ENCODE measurements at places on chromosomes 5 and 9.

- DNase-seq: no peak
Measured at GRCh38 chr5:117098094-117098493, 523.5 kb upstream of the SEMA6A start.

DNA sequence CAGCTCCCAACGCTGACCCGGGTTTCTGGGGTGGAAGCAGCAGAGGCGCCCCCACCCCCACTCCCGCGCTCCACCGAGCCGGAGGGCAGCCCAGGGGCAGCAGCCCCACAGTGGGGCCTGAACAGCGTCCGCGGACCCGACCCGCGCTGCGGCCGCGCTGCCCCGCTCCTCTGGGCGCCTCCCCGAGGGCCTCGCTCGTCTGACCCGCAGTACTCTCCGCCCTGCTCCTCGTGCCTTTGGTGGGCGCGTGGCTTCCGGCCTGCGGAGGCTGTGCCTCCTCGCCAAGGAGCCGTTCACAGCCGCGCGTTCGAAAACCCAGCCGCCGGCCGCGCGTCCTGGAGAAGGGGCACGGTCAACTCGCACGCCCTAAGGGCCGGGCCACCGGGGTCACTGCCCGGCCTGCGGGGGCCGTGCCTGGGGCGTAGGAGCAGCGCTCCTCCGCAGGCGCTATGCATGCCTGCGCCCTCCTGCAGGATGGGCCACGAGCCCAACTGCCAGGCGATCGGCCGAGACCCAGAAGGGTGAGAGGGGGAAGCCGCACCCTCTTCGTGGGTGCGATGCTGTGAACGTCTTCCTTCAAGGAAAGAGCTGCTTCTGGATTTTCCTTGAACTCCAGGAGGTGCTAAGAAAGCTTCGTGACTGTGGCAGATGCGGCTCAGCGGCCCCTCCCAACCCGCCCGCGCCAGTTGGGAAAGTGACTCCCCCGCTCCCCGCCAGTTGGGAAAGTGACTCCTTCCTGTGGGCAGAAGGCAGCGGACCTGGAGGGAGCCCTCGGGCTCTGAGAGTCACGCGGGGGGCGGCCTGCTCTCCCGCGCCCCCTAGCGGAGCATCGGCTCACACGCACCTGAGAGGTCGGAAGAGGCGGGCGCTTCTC lies 82.7 kb downstream of the HSD17B3 start:
- DNase-seq: peak; percentile 16

GRCh38 chr5:172623313-172623980 lies 17.6 kb upstream of the NEURL1B start:
- no peak for DNase-seq

- no peak for DNase-seq
Measured at GRCh38 chr5:13809921-13810320, 134.6 kb downstream of the DNAH5 start.

- DNase-seq: no peak
Measured at GRCh38 chr5:40273936-40274335, 405.8 kb upstream of the PTGER4 start.

GRCh38 chr5:29262339-29263123 lies 1931.0 kb upstream of the CDH6 start:
- DNase-seq: no peak

GRCh38 chr9:132061526-132061925 lies 18.1 kb downstream of the MED27 start:
- DNase-seq: no peak

DNA sequence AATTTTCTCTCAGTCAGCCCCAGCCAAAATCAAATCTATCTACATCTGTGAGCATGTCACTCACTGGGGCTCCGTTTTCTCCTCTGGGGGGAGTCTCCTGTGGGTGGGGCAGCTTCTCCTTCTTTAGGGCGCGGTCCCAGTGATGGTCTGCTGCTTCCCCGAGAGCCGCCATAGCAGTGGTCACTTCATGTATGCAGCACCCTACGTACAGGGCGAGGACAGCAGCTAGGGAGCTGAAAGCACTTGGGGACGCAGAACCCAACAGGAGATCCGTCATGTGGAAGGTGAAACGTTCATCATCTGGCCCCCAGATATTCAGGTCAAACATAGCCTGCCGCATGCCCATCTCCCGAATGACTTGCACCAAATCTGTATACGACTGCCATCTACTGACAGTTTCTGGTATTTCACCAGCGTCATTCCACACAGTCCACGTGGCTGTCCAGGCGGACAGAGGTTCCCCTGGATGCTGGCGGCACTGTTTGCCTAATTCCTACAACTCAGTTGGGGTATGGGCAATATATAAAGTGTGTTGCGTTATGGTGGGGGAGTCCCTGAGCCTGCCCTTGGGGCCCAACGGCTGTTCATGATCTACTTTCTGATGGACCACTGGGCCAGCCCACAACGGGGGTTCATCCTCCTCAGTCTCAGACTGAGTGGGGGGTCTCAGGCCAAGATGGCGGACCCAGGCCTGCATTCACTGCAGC lies 795.0 kb downstream of the EFNA5 start:
- no peak for DNase-seq

DNA sequence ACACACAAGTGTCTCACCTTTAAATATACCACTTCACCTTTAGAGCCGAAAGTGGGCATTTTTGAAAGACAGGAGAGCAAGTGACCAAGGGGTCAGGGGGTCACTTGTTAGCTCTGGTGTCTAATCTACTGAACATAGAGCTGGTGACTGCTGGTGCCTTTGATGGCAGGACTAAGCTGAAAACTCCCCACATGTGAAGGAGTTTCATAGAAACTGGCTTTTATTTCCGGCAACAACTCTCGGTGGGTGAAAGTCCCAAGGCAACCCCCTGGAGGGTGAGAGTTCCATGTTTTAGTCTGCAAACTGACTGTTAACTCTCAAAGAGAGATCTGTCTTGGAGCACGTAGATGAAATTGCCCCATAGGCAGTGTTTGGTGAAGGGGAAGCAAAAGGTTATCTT lies 466.9 kb downstream of the DMRTA1 start:
- no peak for DNase-seq

- no peak for DNase-seq
Measured at GRCh38 chr5:21654556-21654955, 1198.6 kb downstream of the CDH12 start.

- DNase-seq: no peak
Measured at GRCh38 chr5:115309751-115310370, 13.4 kb upstream of the CCDC112 start.

DNA sequence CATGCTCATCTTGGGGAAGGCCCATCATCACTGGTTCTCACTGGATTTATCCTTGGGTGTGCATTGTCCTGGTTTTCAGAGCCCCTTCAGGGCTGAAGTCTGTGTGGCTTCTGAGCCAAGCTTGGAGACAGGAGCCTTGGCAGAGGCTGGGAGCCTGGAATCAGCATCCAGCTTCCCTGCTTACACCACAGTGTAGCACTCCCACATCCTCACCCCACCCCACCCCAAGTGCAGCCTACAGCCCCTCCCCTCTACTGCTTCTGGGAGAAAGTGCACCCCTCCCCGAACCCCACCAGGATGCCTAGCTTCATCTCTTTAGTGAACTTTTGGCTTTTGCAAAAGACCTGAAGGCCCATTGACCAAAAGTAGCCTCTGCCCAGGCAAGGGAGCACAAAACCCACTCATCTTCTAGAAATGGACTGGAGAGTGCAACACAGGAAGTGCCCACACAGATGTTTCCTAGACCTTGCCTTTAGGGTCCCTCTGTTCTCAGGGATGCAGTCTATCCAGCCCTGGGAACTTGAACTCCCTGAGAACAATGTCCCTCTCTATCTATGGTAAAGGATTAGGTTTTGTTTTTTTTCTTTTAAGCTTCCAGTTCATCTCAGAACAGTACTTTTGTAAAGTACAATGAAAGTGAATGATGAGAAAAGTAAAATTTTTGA lies 189.7 kb downstream of the PALM2AKAP2 start:
- DNase-seq: no peak

DNA sequence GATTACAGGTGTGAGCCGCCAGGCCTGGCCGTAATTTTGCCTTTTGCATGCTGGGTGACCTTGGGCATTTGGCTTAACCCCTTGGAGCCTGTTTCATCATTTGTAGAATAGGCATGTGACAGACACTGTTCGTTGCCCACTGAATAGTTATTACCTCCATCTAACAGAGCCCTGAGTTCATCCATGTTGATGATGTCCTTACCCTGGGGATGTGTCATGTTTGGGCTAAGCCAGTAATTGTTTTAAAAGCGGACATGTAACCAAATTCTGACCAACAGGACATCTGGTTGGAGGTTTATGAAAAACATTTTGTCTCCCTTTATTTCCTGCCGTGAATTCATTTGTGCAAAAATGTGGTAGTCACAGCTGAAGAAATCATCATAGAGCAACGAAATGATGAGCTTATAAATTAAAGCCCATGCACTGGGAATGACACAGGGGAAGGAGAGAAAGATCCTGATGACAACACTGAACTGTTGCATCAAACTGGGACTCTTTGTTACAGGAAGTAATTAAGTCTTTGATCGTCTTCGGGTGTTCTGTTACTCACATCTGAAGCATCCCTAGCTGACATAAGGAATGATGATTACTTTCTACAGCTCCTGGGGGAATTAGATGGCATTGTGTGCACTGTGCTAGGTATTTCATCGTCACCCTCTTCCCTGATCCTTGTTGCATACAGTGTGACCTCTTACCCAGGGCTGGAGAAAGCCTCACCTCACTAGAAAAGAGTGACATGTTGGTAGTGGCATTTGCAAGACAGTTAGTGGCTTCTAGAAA lies 117.8 kb downstream of the FGF18 start:
- no peak for DNase-seq

GRCh38 chr9:98607152-98607551 lies 101.6 kb downstream of the GABBR2 start:
- DNase-seq: no peak

DNA sequence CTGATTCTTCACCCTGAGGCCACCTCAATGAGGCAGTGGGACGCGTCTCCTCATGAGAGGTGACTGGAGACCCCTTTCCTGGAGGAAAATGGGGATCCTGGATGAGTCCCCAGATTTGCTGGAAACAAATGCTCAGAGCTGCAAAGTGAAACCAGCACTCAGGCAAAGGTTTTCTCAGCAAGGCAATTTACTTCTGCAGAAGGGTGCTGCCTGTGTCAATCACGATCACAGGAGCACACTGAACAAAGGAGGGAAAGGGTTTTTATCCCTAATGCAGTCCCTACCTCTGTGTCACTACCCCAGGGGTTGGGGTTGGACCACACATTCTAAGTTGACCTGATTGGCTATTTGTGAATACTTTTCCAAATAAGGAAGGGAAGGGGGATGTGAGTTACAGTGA lies 69.9 kb upstream of the CDK20 start:
- DNase-seq: no peak

- DNase-seq: no peak
Measured at GRCh38 chr9:8713811-8714165, 914.2 kb upstream of the DMAC1 start.

GRCh38 chr5:94754824-94755223 lies 136.4 kb downstream of the SLF1 start:
- DNase-seq: no peak

DNA sequence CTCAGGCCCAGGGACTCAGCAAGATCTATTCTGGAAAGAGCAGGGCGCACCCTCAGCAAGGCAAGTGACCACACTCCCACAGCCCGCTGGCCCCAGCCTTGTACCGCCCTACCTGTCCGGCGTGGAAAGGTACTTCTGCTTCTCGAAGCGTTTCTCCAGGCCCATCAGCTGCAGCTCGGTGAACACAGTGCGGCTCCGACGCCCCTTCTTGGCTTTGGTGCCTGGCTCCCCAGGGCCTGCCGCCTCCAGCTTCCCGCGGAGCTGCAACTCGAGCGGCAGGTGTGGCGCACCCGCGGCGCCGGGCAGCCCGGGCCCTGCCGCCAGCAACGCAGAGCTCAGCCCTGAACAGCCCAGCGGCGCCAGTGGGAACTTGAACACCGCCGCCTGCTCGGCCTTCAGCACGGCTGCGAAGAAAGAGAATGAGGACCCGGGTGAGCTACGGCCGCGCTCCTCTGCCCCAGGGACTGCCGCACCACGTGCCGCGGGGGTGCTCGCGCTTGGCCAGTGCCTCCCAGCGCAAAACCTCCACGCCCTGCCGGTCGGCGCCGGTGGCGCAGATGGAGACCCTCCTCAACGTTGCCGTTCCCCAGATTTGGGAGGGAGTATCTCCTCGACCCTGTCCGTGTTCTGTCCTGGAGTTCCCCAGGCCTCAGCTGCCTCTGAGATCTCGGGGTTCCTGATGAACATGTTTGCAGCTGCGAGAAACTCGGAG lies 2.2 kb downstream of the BARX1 start:
- DNase-seq: no peak

- DNase-seq: no peak
Measured at GRCh38 chr5:14579731-14580397, 1.7 kb upstream of the OTULINL start.

GRCh38 chr9:127555840-127556820 lies 55.9 kb upstream of the STXBP1 start:
- DNase-seq: no peak

DNA sequence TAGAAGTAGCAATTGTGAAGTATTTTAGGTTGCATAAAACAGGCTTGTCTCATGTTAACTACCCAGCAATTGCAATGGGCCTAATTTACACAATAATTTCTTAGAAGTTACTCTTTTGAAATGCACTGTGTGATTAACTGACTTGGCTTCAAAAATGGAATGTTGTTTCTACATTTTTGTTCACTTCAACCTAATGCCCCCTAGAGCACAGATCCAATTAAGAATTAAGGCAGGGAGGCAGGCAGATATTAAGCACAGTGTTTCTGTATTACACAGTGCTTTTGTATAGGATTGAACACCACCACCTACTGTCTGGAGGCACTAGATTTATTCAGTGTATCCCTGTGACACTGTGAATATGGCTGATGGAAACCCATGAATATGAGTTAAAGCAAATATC lies 302.1 kb downstream of the FBXL17 start:
- DNase-seq: no peak

DNA sequence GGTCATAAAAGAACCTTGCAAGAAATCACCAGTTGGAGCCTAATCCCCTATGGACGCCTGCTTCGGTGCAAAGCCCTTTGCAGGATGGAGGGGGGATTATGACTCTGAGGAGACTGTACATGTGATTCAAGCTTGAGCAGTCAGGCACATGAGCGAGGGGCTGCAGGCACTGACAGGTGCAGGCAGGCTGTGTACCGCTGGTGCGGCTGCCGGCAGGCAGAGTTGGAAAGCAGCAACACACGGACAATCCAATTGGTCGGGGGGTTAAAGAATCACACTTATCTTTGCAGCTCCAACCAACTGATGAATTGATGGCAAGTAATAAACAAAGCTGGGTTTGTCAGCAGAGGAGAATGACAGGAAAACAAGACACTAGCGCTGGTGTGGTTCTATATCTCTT lies 5.7 kb downstream of the WHRN start:
- no peak for DNase-seq

DNA sequence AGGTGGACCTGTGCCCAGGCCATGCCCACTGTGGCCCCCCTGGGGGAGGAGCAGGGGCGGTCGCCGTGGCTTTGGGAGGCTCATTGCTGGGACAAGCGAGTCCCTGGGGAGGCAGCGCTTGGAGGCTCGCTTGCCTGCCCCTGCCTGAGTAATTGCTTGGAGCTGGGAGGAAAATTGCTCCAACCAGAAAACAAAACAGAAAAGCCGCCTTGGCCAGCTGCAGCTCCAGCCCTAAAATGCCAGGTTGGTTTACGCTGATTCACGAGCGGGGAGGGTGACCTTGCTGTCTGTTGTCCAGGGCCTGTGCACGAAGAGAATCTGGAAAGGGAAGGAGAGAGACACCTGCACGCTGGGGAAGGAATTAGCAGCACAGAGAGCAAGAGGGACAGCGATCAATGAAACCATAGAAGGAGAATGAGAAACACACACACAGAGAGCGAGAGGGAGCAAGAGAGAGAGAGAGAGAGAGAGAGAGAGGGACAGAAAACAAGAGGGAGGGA lies 25.3 kb downstream of the NTNG2 start:
- no peak for DNase-seq

- no peak for DNase-seq
Measured at GRCh38 chr5:96463091-96463490, 30.0 kb upstream of the PCSK1 start.

- DNase-seq: no peak
Measured at GRCh38 chr9:72471096-72471495, 50.3 kb upstream of the TMC1 start.
